NCI-H1105 (cell line): ENCODE measurements at places on chromosomes 13 and 19.

DNA sequence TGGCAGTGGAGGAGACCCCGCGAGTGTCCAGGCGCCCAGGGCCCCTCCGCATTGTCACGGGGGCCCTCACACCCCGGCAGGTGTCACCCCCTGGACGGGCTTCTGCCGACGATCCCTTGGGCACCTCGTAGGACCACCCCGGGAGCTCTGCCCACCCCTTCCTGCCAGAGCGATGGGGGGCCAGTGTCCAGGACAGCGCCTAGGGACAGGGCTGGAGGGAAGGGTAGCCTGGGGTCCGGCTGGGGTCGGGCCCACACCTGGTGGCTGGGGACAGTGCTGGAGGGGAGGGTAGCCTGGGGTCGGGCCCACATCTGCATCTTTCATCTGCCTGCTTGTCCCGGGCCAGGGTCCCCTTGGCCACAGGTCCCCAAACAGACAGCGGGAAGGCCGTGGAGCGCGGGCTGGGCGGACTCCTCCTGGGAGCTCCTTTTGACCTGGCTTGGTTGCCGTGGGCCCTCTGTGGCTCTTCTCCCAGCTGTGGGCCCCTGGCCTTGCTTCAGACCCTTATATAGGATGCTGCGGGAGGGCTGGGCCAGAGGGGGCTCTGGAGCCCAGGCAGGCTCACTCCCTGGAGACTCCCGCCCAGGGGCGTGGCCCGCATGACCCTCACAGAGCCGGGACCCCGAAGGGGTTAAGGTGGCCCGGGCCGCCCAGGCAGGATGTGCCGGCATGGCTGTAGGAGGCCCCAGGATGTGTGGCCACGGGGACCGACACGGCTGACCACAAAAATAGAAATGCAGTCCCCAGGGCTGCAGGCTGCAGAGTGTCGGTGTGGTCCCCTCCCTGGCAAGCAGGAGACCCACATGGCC lies 74.1 kb upstream of the MCF2L start:
- no peak for DNase-seq

DNA sequence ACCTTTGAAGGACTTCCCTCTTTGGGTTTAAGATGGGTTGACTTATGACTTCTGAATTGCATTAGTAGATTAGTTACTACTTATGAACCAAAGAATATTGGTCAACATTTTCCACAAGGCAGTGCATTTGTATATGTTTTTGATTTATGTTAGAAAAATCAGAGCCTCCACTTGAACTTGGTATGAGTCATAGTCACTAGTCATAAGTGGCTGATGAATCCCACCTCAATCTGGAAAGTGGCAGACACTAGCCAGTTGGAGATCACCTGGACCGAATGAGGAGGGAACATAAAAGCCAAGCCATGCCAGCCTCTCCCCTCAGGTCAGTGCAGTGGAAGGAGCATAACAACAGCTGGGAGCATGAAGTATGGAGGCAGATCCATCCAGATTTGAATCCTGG lies 39.3 kb upstream of the SPART start:
- DNase-seq: no peak

DNA sequence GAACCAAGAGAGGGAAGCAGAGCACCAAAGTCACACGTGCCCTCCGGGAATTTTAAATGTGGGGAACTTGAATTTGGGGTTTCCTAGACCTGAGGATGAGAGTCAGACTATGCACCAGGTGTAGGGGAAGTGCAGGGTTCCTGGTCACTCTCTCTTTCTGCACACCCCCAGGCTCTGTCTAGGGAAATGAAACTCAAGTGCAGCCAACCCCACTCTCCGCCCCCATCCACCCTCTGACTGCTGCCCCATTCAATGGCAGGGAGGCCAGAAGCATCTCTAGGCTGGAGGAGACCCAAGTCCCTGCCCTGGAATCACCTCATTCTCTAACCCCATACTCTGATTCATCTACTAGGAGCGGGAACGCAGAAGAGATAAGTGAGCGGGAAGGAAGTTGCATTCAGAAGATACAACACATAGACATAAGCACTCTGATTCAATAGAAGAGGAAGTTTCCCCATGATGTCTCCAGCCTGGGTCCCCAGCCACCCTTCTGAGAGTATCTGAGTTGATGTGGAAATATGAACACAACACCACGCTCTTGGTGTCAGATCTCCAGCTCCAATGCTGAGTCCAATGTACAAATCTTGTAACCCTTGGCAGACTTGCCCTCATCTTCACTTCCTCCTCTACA lies 4.7 kb upstream of the SIGLEC14 start:
- no peak for DNase-seq

- DNase-seq: no peak
Measured at GRCh38 chr19:39224910-39225309, 19.9 kb downstream of the IFNL3 start.

- no peak for DNase-seq
Measured at GRCh38 chr19:34319230-34319585, 45.8 kb upstream of the GPI start.
